ENCODE measurements at places on chromosomes 12 and 14.
A peak's percentile ranks its signal among the peaks of the same experiment; 100 is the strongest.

DNA sequence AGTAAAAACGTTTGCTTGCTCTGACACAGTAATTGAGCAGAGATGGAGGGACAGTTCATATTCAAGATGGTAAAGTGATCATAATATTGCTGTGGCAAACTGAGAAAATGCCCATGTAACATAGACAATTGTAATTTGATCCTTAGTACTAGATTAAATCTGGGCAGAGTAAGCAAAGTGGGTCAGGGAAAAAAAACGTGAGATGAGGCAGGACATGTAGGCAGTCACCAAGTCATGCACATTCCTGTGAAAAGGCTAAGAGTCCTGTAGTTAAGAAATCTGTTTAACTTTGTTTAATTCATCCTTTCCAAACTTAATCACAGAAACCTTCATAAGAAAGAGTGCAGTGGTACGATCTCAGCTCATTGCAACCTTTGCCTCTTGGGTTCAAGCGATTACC, 16.1 kb downstream of the BTBD7 start:
- peak; percentile 41 for DNase-seq

- DNase-seq: no peak
Observed at GRCh38 chr14:50335989-50336824, 24.1 kb downstream of the DMAC2L start.

- no peak for DNase-seq
Observed at GRCh38 chr12:94149781-94150239, 1.4 kb downstream of the PLXNC1 start.

DNA sequence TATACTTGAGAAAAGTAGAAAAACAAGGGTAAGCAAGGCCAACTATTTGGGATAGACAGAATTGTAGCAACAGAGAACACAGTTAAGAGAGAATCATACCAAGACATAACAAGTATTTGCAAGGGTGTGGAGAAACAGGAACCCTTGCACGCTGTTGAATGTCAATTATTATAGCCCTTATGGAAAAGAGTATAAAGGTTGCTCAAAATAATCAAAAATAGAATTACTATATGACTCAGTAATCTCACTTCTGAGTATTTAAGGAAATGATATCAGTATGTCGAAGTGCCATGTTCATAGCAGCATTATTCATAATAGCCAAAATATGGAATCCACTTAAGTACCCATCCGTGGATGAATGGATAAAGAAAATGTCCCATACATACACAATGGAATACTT, 193.3 kb downstream of the PHLDA1 start:
- no peak for DNase-seq

GRCh38 chr12:67630373-67631088, 18.0 kb upstream of the DYRK2 start:
- DNase-seq: no peak

DNA sequence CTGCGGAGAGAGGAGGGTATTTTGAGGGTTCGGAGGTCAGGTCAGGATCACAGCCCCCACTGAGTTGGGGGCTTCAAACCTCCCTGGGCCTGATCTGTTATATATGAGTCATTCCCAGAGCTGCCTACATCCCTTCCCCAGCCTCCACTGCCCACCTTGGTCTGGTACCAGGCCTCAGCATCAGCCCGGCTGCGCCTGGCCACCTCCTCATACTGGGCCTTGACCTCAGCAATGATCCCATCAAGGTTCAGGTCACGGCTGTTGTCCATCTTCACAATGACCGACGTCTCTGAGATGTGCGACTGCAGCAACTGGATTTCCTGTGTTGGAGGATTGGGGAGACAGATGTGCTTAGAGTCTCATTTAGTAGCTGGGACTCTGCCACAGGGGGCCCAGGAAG, 4.2 kb downstream of the KRT84 start:
- no peak for DNase-seq

DNA sequence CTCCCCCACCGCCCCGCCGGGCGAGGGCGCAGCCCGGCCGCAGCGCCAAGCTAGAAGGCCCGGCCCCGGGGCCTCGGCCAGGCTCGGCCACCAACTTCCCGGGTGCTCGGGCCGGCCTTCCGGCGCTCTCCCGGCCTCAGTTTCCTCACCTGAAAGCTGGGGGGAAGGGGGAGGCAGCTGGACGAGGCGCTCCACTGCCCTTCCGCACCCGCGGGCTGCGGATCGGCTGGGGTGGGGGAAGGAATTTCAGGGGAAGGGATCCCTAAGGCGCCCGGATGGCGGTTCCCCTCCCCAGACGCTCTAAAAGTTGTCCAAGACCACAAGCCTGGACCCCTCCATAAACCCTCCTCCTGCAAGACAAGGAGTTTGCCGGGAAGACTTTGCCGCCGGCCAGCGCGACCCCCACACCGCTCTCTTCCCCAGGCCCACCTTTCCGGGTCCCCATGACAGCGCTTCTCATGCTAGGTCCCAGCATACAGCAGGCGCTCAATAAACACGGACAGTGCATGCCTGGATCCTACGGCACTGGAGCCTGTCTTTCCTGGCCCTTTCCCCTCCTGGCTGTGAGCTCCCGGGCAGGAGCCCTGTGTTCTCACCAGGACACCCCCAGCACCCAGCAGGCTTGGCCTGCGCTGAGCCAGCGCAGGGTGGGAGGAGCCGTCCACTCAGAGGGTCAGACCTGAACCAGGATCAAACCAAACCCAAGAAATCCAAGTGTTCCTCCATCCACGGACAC, 18.1 kb downstream of the BEGAIN start:
- DNase-seq: no peak

GRCh38 chr14:57707219-57707618, 158.7 kb downstream of the SLC35F4 start:
- no peak for DNase-seq

GRCh38 chr12:28811457-28811856, 337.6 kb upstream of the FAR2 start:
- DNase-seq: no peak

DNA sequence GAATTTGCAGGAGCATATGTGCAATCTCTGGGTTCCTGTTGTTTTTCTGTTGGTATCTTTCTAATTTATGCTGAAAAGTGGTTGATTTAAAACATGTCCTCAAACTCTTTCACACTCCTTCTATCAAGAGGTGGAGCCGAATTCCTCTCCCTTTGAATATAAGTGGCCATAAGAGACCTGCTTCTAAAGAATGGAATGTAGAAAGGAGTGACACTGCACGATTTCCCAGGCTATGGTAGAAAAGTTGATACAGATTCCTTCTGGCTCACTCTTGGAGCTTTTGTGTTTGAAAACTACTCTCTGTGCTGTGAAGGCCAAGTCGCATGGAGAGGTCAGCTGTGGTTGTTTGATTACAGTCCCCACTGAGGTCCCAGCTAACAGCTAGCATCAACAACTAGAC, 613.2 kb downstream of the ETNK1 start:
- no peak for DNase-seq

GRCh38 chr12:4579305-4580102, 17.5 kb downstream of the DYRK4 start:
- DNase-seq: peak; percentile 18

GRCh38 chr12:111347891-111348644, 20.8 kb downstream of the PHETA1 start:
- no peak for DNase-seq

DNA sequence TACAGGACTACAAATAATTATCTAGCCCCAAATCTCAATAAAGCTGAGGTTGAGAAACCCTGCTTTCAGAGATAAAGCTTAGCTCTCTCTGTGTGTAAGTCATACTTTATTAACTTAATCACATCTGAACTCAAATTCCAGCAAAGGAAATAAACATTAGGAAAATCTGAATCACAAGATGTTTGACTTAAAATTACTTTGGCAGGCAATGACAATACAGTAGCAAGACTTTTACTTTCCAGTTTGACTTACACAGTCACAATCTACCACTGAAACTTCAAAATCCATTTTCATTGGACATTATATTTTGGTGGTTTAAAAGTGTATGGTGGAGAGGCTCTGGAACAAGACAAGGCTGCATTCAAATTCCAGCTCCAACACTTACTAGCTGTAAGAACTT, 11.4 kb downstream of the TMEM116 start:
- no peak for DNase-seq

DNA sequence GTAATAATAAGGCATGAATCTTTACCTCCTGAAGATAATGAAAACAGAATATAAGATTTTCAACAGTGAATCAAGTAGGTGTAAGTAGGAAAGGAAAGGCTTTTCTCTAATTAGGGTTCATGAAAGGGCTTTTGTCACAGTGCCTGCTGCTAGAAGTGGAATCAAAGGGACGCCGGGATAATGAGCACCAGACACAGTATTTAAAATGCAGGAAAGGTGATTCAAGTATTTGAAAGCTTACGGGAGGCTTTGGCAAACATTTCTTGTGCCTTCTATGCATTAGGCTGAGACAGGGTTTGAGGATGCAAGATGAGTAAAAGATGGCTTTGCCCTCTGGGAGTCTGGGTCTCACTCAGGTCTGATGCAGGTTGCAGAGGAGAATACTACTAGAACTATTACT, 70.5 kb upstream of the ANO4 start:
- no peak for DNase-seq

GRCh38 chr12:104909761-104910160, 48.3 kb downstream of the SLC41A2 start:
- no peak for DNase-seq

DNA sequence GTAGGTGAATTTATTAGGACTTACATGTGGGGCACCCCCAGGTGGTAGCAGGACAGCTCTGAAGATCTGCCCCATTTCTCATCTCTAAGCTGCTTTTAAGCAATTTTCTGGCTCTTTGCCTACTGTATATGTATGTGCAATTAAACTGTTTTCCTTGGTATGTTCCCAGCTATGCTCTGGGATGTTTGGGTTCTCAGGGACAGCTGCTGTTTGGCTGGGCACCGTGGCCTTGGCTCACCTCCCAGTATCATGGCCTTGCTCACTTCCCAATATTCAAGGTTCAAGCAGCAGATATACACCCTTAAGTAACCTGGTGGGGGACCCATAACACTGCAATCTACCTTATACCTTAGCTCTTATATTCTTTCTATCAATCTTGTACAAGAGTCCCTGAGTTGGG, 53.7 kb upstream of the KITLG start:
- peak; percentile 57 for DNase-seq

DNA sequence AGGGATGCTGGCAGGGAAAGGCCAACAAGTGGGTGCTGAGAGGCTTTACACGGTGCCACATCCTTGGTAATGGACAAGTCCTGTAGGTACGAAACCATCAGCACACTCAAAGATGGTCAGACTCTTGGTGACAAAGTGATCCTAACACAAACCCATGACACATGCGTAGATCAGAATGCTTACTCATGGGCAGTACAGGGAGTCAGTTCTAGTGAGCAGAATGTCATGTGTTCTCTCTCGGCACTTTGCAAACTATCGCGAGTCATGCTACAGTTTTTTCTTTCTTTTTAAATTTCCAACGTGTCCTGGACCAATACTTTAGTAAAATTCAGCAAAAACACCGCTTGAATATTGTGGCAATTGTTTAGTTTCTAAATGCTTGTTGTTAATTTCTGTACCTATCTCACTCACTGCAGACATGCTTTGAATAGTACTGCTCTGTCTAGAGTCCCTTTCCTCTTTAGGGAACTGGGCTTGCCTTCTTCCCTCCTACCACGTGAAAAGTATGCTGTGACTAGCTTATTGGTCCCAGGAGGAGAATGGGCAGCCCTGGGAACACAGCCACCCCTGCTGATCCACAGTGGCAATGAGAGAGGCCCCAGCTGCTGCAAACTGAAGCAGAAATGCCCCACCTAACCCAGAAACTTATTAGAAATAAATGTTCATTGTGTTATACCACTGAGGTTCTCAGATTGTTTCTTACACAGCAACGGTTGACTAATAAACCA, 62.4 kb downstream of the UBR7 start:
- no peak for DNase-seq

- no peak for DNase-seq
Observed at GRCh38 chr12:52204095-52204930, 12.5 kb upstream of the KRT80 start.

DNA sequence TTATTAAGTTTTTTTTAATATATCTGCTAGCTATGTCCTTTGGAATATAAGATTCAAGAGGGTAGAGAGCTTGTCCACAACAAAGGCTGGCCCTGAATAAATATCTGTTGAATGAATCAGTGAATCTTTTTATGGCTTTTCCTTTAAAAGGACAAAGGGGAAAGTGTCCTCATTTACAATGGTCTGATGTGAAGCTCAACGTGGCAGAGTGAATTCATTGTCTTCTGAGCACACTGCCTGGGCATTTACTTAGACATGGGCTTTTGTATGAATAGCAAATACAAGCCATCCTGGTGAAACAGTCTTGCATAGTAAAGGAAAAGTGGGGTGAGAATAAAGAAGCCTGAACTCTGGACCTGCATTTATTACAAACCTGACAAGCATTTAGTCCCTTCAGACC, 201.2 kb downstream of the NELL2 start:
- DNase-seq: no peak

DNA sequence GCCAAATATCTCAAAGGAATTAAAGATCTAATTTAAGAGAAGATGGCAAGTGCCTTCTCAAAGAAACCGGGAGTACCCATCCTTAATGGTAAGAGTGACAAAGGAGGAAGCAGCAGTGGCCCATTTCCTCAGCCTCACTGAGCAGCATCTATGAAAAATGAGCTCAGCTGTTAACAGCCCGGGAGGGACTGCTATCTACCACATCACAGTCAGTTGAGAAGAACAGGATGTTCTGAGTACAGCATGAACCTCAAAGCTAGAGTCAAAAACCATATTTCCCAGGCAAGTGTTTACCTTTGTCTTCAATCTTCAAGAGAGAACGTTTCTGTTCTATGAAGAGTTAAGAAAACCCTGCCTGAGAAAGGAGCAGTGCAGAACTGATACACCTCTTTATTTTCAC, 115.0 kb downstream of the BTG1 start:
- no peak for DNase-seq

DNA sequence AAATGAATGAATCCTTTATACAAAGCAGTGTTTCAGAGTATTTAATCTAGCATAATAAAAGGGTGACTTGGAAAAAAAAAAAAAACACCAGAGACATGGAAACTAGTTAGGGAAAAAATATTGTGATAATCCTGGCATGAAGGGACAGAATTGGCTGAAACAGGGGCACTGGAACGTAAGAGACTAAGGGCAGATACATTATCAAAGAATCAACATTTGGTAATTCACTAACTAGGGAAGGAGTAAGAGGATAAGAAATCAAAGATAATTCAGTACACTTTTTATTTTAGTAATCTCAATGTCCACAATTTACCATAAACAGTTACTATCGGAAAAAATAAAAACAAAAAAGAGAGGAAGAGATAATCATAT, 18.2 kb downstream of the PYM1 start:
- DNase-seq: no peak

DNA sequence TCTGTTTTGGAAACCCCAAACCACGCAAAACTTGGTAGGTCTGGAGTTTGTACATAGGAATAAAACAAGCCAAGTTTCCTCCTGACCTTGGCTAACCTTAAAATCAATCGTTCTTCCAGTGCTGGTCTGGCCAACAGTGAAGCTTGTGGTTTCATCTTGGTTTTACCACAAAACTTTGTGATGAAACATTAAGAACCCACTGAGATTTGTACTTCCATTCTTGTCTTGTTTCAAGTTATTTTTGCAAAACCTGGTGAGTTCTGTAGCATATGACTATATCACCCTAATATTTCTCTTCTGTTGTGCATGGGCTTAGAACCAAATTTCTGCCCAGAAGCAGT, 26.4 kb downstream of the SIX1 start:
- DNase-seq: no peak
